ENCODE measurements at places on chromosomes 6 and 20.

DNA sequence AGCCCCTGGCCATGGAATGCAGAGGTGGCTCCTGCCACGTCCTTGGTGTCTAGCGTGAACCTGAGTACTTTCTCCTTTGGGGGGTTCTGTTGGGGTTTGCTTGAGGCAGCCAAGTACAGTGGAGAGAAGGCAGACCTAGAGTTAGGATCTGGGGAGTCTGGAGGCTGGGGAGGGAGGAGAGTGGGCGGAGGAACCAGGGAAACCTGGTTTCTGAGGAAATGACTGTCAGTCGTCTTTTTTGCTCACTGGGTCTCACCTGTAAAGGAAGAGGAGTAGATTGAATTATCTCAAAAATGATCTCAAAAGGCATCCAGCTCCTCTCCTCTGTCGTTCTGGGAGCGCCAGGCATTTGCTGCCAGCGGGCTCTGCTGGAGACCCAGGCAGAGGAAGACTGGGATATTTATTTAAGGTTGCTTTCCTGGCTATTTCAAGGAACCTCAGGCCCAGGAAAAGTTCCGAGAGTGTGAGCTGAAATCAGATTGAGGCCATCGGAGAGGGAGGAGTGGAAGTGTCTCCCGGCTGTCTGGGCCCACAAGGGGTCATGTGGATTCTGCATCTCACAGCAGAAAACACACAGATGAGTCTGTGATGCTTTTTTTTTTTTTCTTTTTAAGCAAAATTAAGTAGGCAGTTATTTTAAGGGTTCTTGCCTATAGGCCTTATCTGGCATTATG, 16.1 kb downstream of the EPB41L1 start:
- ATAC-seq: no peak

DNA sequence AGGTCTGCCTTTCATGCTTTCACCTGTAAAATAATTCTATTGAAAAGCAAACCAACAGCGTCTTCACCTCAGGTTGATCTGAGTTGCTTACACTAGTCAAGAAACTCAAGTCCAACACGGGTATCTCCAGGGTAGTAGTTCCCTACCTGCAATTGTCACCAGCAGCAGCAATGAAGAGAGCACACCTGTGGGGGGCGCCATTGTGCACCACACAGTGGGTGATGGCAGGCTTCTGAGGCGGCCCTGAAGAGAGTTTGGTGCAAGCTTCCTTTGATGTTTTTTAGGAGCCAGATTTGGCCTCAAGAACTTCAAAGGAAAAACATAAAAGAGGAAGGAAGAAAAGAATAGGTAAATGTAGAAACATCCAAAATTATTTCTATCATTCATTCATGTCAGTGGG, 45.1 kb downstream of the KIAA0319 start:
- no peak for ATAC-seq

- ATAC-seq: peak; percentile 73
These were observed at the start of gene EHMT2 for GRCh38 chr6:31897612-31898382. Gene EHMT2, minus strand, starts transcription at chr6:31897698. Its CDS starts 21 bp downstream, at chr6:31897677.

GRCh38 chr6:116255246-116255800, 1.4 kb upstream of the TSPYL4 start:
- no peak for ATAC-seq

- ATAC-seq: no peak
These were observed 65.7 kb downstream of the SCP2D1 start for GRCh38 chr20:18879262-18879661.

GRCh38 chr6:83592770-83593394, 80.5 kb downstream of the PRSS35 start:
- peak; percentile 95 for ATAC-seq

GRCh38 chr20:18805881-18806280, 7.7 kb upstream of the SCP2D1 start:
- peak; percentile 67 for ATAC-seq

DNA sequence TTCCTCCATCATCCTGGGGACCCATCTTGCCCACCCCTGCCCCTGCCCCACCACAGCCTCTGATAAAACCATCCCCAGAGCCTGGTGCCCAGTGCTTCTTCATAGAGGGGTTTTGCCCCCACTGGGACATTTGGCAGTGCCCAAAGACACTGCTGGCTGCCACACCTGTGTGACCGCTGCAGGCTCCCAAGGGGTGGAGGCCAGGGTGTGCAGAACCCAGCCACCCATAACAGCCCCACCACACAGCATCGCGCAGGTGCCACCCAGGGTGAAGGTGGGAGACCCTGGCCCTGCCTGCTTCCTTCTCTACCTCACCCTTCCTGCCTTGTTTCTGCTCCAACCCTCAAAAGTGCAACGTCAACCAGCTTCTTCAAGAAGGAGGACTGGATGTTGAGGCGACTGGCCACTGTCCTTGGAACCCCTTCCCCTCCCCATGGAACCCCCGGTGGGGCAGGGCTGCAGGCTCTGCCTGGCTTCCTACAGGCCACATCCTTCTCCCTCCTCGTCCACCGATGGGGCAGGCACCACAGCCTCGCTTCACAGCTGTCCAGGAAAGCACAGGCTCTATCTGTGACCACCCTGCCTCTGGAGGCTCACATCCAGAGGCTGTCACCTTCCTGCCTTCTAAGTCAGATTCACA, 79.2 kb upstream of the MPC1 start:
- no peak for ATAC-seq

- ATAC-seq: 0 out of 3 replicates have a peak, but pooled peaks have one; percentile 37
These were observed 364.3 kb upstream of the ID4 start for GRCh38 chr6:19472850-19473249.

DNA sequence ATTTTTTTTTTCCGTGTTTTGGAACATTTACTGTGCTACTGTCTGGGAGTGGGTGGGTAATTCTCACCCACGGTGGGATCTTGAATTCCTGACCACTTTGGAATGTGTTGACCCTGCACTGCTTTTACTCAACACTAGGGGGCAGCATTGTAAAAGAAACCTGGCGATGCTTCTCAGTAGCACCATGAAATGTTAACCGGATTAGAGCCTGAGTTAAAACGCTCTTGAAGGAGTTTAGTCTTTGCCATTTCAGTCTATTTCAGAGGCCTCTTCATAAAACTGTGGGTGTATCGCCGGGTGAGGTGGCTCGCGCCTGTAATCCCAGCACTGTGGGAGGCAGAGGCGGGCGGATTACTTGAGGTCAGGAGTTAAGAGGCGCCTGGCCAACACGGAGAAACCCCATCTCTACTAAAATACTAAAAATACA, 114.4 kb upstream of the PRND start:
- peak; percentile 90 for ATAC-seq

- 0 out of 3 replicates have a peak, but pooled peaks have one; percentile 47 for ATAC-seq
These were observed 789.6 kb upstream of the EYS start for GRCh38 chr6:66496659-66497058.

DNA sequence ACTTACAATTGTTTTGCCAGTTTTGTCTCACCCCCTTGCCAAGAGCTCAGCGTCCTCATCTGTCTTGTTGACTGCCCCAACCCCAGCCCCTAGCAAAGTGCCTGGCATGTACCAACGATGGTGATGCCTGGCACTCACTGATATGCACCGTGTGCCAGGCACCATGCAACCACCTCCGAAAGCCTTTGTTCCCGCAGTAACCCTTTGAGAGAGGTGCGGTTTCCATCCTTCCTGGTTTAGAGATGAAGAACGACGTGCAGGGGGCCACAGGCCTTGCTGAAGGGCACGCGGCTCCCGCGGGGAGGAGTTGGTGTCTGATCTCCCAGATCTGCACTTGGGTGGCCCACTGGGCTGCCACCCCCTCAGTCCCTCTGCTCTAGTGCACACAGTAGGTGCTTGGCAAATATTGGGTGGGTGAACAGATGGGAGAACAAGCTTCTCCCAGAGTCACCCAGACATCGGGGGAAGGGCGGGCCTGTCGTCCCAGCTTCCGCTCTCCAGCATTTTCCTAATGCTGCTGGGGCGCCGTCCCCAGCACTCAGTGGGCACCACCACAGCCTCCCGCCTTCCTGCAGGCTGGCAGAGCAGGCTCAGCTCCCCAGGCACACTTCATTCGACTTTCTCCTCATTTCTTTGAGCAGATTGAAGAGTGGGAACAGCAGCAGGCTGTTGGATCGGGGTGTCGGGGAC, 35.3 kb downstream of the DLGAP4 start:
- no peak for ATAC-seq

- ATAC-seq: no peak
These were observed 73.9 kb downstream of the ALDH5A1 start for GRCh38 chr6:24568683-24569082.

GRCh38 chr20:41837669-41838224, 219.6 kb upstream of the CHD6 start:
- ATAC-seq: no peak

- no peak for ATAC-seq
These were observed 15.0 kb downstream of the MTG2 start for GRCh38 chr20:62197801-62198200.

DNA sequence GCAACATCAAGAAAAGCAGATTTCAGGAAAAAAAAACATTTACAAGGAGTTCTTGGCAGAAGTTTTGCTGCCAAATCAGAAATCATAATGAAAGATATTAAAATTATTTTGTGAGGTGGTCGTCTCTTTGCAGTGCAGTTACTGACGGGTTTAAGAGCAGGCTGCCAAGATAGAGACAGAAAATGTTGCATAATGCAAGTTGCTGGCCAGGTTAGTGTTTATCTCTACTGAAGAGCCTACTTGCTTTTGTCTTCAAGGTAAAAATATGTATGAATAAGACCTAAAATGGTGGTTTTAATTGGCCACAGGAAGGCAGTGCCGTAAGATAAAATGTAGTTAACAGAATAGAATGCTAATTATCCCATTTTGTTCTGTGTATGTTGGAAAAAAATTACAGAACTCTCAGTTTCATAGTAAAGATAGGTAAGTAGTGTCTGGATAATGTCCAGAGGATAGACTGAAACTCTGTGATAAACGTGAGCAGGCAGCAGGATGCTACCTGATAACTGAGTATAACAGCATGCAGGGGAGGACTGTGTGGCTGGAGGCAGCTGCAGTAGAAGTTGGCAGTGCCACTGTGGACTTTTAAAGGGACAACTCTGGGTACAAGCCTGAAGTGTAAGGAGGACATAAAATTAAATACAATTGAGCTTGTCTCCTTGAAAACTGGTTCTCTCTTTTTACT, 13.9 kb downstream of the FOXO3 start:
- ATAC-seq: no peak

DNA sequence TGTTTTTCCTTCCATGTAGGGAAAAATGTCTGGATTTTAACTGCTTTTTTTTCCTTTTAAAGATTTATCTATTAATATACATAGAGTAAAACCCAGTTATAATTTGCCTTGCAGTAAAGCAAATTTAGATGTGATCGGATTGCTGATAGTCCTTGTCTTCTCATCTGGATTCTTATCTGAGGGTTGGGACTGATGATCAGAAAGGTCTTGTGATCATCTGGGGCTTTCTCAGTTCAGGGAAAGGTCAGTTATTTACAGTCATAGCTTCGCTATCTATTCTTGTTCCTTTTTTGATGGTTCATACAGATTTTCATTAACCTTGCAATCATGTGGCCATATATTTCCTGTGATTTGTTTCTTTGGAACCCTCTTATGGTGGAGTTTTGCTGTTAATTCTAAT, 63.8 kb upstream of the CLDN20 start:
- ATAC-seq: 0 out of 3 replicates have a peak, but pooled peaks have one; percentile 4

GRCh38 chr6:118746825-118747174, 95.4 kb upstream of the CEP85L start:
- ATAC-seq: no peak

DNA sequence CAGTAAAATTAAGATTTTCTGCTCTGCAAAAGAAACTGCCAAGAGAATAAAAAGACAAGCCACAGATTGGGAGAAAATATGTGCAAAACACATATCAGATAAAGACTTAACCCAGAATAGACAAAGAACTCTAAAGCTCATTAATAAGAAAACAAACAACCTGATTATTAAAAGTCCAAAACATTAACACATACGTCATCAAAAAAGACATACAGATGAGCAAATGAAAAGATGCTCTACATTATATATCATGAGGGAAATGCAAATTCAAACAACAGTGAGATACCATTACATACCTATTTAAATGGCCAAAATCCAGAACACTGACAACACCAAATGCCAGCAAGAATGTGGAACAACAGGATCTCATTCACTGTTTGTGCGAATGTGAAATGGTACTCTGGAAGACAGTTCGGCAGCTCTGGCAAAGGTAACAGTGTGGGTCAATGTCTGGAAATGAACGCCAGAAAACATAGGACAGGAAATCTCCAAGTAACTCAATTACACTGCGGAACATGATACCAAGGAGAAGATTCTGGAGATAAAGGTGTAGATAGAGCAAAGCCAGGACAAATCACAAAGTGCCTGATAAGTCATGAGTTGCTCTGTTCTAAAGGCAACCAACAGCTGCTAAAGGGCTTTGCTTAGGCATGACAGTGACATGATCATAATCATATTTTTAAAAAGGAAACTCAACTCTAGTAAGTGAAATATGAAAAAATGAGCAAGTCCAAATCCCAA, 96.8 kb downstream of the PDE10A start:
- peak; percentile 26 for ATAC-seq

- no peak for ATAC-seq
These were observed 3.6 kb upstream of the RBBP8NL start for GRCh38 chr20:62430866-62431447.

- no peak for ATAC-seq
These were observed 34.7 kb upstream of the SYNCRIP start for GRCh38 chr6:85677234-85677956.

- no peak for ATAC-seq
These were observed 117.2 kb upstream of the NXT1 start for GRCh38 chr20:23233341-23233740.

- no peak for ATAC-seq
These were observed 9.7 kb upstream of the QKI start for GRCh38 chr6:163404825-163405265.

GRCh38 chr20:58699623-58700107, 7.1 kb downstream of the NPEPL1 start:
- no peak for ATAC-seq

DNA sequence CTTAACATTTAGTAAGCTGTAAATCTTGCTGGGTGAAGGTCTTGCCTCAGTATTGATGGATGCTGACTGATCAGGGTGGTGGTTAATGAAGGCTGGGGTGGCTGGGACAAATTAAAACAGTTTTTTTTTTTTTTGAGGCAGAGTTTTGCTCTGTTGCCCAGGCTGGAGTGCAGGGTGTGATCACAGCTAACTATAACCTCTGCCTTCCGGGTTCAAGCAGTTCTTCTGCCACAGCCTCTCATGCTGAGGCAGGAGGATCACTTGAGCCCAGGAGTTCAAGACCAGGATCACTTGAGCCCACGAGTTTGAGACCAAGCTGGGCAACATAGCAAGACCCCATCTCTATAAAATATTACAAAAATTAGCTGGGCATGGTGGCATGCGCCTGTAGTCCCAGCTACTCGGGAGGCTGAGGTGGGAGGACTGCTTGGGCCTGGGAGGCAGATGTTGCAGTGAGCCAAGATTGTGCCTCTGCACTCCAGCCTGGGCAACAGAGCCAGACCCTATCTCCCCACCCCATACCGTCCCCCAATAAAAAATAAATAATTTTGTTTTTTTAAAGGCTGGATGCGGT, 67.2 kb downstream of the NCOA3 start:
- ATAC-seq: no peak

Data from SK-N-SH treated with all-trans-retinoic acid at 6 μM for 48 hours (cell line).